ENCODE measurements at places on chromosomes 5 and 9.

DNA sequence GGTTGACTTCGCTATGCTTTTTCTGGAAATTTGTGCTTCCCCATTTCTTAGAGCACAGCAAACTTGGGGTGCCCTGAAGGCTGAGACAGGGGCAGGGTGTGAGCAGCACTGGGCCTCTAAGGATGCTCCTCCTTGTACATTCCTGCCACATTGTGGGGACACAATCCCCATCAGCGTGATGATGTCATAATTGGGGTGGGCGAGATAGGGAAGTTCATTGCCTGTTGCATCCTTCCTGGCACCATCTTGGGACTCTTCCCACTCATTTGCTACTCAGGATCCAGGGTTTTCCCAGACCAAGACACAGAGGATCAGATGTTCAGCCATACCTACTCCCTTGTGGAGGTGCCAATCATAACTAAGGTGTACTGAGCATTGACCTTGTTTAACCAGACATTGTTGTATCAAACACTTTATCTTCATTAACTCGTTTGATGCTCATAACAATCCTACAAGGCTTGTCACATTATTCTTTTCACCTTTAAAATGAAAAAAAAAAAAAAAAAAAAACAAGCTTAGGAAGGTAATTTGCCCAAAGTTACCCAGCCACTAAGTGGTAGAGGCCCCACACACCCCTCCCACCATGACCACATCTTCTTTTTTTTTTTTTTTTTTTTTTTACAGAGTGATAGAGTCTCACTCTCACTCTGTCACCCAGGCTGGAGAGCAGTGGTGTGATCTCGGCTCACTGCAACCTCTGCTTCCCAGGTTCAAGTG lies 87.6 kb downstream of the UGCG start:
- H3K4me3 ChIP-seq, result no peak overlapping the region
- H3K36me3 ChIP-seq, result no peaks in the 10 kb centered on the region
- H3K27ac ChIP-seq, result no peak overlapping the region
- no peaks in the 10 kb centered on the region for H3K4me1 ChIP-seq

DNA sequence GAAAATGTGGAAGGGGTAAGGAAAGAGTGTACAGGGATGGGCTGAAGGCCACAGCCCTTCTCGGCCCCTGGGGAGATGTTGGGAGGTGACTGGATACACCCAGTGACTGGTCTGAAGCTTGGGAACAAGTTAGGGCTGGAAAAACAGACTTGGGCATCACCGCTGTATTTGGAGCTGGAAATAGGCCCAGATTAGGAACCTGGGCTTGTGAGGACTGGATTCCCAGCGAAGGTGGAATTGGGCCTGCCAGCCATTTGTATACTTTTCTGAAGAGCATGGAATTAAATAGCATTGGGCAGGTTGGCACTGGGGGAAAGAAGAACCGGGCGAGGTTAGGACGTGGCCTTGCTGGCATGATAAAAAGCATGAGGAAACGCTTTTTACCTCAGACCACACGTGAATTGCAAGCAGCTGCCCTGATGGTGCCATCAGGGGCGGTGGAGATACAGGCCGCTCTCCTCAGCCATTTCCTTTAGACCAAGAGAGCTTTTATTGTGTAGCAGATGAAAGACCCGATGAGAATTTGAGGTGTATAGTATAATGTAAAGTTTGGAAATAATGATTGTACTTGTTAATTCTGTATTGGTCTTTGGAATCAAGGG lies 37.8 kb downstream of the OTULIN start:
- DNase-seq, result no peak
- H3K36me3 ChIP-seq, result no peaks in the 10 kb centered on the region
- H3K27ac ChIP-seq, result no peak overlapping the region

- H3K4me1 ChIP-seq, result no peaks in the 10 kb centered on the region
- no peaks in the 10 kb centered on the region for H3K27me3 ChIP-seq
These were observed 130.7 kb upstream of the KLF4 start for GRCh38 chr9:107620236-107620635.

DNA sequence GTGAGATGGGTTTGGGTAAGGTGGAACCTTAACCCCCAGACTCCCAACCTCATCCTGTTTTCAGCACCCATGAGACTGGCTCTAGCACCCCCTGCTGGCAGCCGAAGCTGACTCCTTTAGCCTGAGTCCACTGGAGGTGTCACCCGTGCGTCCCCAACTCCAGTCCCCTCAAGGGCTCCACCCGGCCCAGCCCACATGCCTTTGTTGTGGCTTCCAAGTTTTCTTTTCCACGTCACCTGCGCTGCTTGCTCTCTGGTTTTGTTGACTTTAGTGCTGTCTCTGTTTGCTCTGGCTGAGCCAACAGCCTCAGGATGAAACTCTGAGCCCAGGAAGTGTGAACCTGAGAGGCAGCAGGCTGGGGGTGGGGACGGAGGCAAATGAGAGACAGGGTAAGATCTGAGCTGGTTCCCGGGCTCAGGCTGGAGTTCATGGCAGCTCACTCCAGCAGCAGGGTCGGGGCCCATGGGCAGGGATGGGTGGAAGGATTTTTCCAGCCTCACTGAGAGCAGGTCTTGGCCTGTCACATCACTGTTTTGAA lies 13.2 kb upstream of the AQP7 start:
- H3K27me3 ChIP-seq, result no peaks in the 10 kb centered on the region
- H3K4me3 ChIP-seq, result no peak overlapping the region
- no peaks in the 10 kb centered on the region for H3K36me3 ChIP-seq

GRCh38 chr5:126081209-126081608 lies 342.0 kb upstream of the GRAMD2B start:
- no peaks in the 10 kb centered on the region for H3K27me3 ChIP-seq
- no peak overlapping the region for H3K27ac ChIP-seq
- no peak for DNase-seq
- H3K4me1 ChIP-seq, result no peaks in the 10 kb centered on the region

- H3K36me3 ChIP-seq, result no peaks in the 10 kb centered on the region
- DNase-seq, result no peak
- no peak overlapping the region for H3K4me3 ChIP-seq
- H3K27ac ChIP-seq, result no peak overlapping the region
- H3K27me3 ChIP-seq, result no peaks in the 10 kb centered on the region
- peaks cover 25% of the 10 kb centered on the region for H3K4me1 ChIP-seq
These were observed 8.0 kb downstream of the KLF9 start for GRCh38 chr9:70406434-70406862.

GRCh38 chr9:18785604-18786003 lies 247.4 kb downstream of the SAXO1 start:
- DNase-seq, result no peak
- H3K4me3 ChIP-seq, result no peak overlapping the region
- H3K27ac ChIP-seq, result no peak overlapping the region
- no peaks in the 10 kb centered on the region for H3K4me1 ChIP-seq

DNA sequence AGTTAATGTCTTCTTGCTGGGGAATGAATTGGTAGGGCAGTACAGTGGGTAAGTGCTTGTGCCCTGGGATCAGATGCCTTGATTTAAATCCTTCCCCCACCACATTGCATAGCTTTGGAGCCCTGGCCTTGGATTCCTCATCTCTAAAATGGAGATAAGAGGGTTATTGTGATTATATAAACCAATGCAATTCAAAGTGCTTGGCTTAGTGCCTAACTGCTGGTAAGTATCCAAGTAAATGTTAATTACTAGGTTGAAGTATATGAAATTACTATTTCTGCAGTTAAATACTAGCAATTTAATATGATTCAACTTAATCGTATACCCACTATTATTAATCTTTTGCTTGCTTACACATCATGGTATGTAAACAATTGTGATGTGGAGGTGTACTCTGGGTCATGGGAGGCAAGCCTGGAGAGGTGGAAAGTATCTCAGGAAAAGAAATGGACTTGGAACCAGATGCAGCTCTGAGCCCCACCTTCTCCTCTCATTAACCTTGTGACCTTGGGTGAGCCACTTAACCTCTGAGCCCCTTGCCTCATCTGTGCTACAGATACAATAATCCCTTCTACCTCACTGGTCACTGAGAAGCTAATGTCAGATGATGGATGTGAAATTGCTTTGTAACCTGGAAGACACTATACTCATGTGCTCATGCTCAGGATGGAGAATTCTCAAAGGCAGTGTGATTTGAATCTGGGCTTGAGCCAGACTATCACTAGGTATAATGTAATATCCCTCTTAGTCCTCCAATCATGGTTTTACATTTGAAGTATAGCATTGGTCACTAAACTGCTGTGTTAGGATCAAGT lies 23.8 kb downstream of the NEUROG1 start:
- H3K4me3 ChIP-seq, result no peak overlapping the region
- no peaks in the 10 kb centered on the region for H3K36me3 ChIP-seq
- H3K4me1 ChIP-seq, result no peaks in the 10 kb centered on the region

- no peaks in the 10 kb centered on the region for H3K27me3 ChIP-seq
- no peaks in the 10 kb centered on the region for H3K4me1 ChIP-seq
- no peak overlapping the region for H3K4me3 ChIP-seq
- H3K27ac ChIP-seq, result no peak overlapping the region
- no peaks in the 10 kb centered on the region for H3K36me3 ChIP-seq
These were observed 661.0 kb upstream of the CDH18 start for GRCh38 chr5:20648981-20649380.

GRCh38 chr5:7955476-7955875 lies 86.5 kb downstream of the MTRR start:
- H3K36me3 ChIP-seq, result no peaks in the 10 kb centered on the region
- no peaks in the 10 kb centered on the region for H3K27me3 ChIP-seq
- no peak overlapping the region for H3K27ac ChIP-seq
- H3K4me3 ChIP-seq, result no peak overlapping the region
- H3K4me1 ChIP-seq, result no peaks in the 10 kb centered on the region
- no peak for DNase-seq

- no peaks in the 10 kb centered on the region for H3K27me3 ChIP-seq
- no peak overlapping the region for H3K4me3 ChIP-seq
- no peak overlapping the region for H3K27ac ChIP-seq
- H3K36me3 ChIP-seq, result no peaks in the 10 kb centered on the region
- H3K4me1 ChIP-seq, result peaks cover 90% of the 10 kb centered on the region
- DNase-seq, result no peak
These were observed 62.8 kb upstream of the KLF9 start for GRCh38 chr9:70477146-70477745.

- H3K36me3 ChIP-seq, result no peaks in the 10 kb centered on the region
- H3K27me3 ChIP-seq, result no peaks in the 10 kb centered on the region
- H3K4me1 ChIP-seq, result no peaks in the 10 kb centered on the region
- H3K4me3 ChIP-seq, result no peak overlapping the region
These were observed 30.7 kb downstream of the SLC1A3 start for GRCh38 chr5:36637101-36637500.

GRCh38 chr5:169591636-169592035 lies 8.1 kb downstream of the SPDL1 start:
- H3K27me3 ChIP-seq, result no peaks in the 10 kb centered on the region
- no peaks in the 10 kb centered on the region for H3K4me1 ChIP-seq
- H3K4me3 ChIP-seq, result no peak overlapping the region
- no peak overlapping the region for H3K27ac ChIP-seq

- no peak overlapping the region for H3K27ac ChIP-seq
- no peaks in the 10 kb centered on the region for H3K27me3 ChIP-seq
- DNase-seq, result no peak
- H3K36me3 ChIP-seq, result no peaks in the 10 kb centered on the region
- no peak overlapping the region for H3K4me3 ChIP-seq
These were observed 338.4 kb downstream of the ARHGEF28 start for GRCh38 chr5:73964352-73964865.

DNA sequence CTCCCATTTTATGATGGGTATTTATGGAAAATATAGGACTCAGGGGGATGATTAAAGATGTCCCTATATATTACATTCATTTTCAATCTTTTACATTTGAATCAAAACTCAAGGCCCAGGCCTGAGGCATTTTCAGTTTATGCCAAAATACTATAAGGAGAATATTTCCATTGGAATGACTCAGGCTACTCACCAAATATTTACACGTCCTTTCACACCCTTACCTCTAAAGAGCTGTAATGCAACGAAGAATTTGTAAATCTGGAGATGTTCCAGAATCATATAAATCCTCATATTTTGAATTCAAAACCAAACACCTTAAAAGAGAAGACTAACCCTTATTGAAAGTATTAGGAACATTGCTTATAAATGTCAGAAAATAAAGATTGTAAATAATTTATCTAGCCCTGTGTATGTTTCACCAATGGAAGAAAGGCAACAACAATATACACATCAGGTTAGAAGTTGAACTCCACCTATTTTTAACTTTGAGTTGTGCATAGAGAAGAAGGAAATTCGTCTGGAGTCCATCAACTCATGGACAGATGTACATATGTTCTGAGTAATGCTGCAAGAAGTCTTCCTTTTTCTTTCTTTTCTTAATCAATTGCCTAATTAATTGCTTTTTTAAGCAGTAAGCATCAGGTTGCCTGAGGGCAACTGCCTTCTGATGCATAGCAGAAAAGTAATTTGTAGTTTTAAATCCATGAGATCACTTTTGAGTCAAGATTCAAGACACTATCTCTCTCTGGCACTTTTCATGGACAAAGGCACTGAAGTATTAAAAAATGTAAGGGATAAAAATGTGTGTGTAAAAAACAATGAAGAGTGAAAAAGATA lies 579.3 kb upstream of the RGMB start:
- H3K27ac ChIP-seq, result no peak overlapping the region
- H3K4me1 ChIP-seq, result no peaks in the 10 kb centered on the region
- H3K4me3 ChIP-seq, result no peak overlapping the region
- H3K27me3 ChIP-seq, result no peaks in the 10 kb centered on the region
- no peak for DNase-seq

GRCh38 chr9:113564498-113565237 lies 101.1 kb downstream of the RGS3 start:
- H3K27me3 ChIP-seq, result no peaks in the 10 kb centered on the region
- DNase-seq, result peak; percentile 76
- H3K4me3 ChIP-seq, result peak overlapping the region; percentile 36
- peaks cover 37% of the 10 kb centered on the region for H3K4me1 ChIP-seq
- H3K36me3 ChIP-seq, result no peaks in the 10 kb centered on the region
- peak overlapping the region; percentile 63 for H3K27ac ChIP-seq

DNA sequence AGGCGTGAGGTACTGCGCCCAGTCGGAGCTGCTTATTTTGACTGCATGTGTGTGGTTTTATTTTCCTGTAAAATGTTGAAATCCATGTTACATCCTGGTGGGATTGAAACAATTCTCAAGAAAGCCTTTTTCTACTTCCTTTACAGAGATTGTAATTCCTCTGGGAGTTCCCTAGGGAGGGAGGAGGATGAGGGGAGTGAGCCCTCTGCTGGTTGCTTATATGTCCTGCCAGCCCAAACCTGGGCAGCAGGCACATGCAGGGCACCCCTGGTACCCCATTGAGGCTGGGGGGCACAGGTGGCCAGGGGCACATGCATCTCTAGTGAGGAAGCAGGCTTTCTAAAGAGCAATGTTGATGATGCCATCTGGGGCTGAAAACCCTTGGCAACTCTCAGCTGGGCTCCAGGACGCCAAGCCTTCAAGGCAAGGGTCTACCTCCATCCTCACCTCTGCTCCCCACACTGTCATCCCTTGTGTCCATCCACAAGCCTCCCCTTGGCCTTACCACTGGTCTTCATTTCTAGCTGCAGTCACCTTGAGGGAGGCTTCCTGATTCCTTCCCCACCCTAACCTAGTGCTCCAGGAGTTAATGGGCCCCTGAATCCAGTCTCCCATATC lies 84.7 kb upstream of the TNFSF8 start:
- H3K36me3 ChIP-seq, result no peaks in the 10 kb centered on the region
- DNase-seq, result no peak
- H3K27me3 ChIP-seq, result no peaks in the 10 kb centered on the region
- no peak overlapping the region for H3K27ac ChIP-seq
